Natural killer cell (primary cell): ENCODE measurements at places on chromosomes 5 and 9. TPM values are rescaled to one million over a fixed set of nuclear protein-coding genes. Genes with fewer than 3 reads are reported as not detected.

DNA sequence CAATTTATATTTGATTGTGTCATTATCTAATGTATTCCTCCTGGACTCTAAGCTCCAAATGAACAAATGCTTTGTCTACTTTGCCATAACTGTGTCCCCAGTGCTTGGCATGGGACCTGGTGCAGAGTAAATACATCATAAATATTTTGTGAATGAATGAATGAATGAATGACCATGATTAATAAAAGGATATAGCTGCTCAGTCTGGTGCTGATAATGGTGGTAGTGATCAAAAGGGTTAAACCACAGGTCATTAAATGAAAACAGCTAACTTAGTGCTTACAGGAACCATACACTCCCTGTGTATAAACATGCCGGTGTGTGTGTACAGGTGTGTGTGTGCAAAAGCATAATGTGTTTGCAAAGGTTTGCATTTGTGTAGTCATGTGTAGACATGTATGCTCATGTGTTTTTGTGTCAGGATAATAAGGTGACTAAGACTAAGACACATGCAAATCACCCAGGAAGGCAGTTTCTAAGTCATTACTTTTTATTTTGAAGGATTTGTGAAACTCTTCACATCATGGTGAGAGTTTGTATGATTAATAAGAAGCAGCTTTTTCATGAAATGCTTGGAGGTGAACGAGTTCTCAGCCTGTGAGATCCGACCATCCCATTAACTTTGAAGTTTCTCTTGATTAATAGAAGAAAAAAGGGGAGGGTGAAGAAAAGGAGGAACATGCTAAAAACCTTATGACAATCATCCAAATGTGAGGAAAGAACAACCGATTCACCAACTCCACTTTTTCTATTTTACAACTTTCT is 24.6 kb downstream of the SPARC start:
- no peak for DNase-seq
- no peak overlapping the region for H3K27ac ChIP-seq
- H3K4me1 ChIP-seq: peaks cover 12% of the 10 kb centered on the region
- H3K4me3 ChIP-seq: no peak overlapping the region
- peaks cover 3% of the 10 kb centered on the region for H3K27me3 ChIP-seq

DNA sequence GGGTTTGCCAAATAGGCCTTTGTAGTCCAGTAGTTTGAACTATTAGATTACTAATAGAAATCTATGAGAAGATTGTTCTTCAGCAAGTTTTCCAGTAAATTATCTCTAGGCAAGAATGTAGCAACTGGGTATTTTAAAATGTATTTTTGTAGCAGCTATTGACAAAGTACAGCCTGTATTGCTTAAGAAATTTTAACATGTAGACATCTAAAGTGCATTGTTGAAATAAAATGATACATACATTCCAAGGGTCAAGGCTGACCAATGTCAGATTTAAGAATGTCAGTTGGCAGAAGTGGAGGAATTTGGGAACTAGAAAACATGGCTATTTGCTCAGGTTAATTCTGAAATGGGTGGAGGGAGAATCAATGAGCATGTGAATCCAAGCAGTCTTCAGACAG is 57.5 kb upstream of the ZSWIM6 start:
- no peaks in the 10 kb centered on the region for H3K27me3 ChIP-seq
- H3K4me1 ChIP-seq: peaks cover 13% of the 10 kb centered on the region
- H3K36me3 ChIP-seq: no peaks in the 10 kb centered on the region
- no peak overlapping the region for H3K4me3 ChIP-seq

DNA sequence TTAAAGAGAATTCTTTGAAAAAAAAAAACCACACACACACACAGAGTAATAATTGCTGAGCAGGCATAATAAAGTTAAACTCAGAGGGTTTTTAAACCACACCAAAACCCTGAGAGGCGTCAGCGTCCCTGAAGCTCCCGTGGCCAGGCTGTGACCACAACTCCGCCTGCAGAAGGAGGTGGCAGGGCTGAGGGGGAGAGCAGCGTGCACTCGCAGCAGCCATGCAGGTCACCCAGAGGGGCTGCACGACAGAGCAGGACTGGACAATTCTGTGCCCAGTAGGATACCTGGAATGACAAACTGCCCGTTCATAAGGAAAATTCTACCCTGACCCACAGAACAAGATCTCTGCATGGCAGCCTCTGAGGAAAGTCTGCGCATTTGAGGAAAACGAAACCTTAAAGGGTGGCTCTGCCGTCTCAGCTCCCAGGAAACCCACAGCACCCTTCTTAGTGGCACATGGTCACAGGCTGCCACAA is 44.0 kb downstream of the ROR2 start:
- H3K36me3 ChIP-seq: no peaks in the 10 kb centered on the region
- H3K27ac ChIP-seq: no peak overlapping the region

- H3K4me1 ChIP-seq: no peaks in the 10 kb centered on the region
- H3K36me3 ChIP-seq: no peaks in the 10 kb centered on the region
- no peak for DNase-seq
- H3K27me3 ChIP-seq: no peaks in the 10 kb centered on the region
These were observed 35.1 kb downstream of the CTNNAL1 start for GRCh38 chr9:108978205-108978604.

DNA sequence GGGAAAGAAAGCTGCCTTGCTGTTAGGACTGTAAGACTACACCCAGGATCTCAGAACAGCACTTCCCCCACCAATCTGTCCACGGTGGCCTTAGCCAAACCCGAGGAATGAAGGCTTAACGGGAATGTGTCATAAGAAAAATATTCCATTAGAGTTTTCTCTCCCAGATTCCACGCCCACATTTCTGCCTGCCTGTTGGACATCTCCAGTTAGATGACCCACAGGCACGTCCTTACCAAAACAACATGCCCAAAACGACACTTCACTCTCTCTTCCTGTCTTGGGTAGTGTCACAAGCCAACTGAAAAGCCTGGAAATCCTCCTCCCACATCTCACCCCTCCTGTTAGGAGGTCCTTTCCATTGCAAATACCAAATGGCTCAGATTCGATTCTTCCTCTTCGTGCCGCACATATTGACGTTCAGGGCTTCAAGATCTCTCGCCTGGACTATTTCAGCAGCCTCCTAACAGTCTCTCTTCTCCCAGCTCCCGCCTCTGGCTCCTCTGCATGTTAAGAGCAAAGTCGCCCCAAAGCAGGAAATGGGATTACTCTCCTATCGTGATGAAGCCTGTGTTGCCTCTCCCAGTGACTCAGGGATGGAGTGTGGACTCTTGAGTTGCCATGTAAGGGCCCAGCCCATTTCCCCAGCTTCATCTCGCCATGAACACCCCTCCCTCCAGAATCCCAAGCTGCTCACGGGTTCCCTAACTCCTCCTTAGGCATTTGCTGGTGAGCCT is 159.3 kb downstream of the NR3C1 start:
- no peak for DNase-seq
- H3K27ac ChIP-seq: no peak overlapping the region
- no peak overlapping the region for H3K4me3 ChIP-seq
- no peaks in the 10 kb centered on the region for H3K36me3 ChIP-seq
- no peaks in the 10 kb centered on the region for H3K4me1 ChIP-seq

- H3K27me3 ChIP-seq: no peaks in the 10 kb centered on the region
- no peak for DNase-seq
- peaks cover 3% of the 10 kb centered on the region for H3K4me1 ChIP-seq
- no peak overlapping the region for H3K4me3 ChIP-seq
- H3K27ac ChIP-seq: no peak overlapping the region
These were observed 237.7 kb upstream of the MEF2C start for GRCh38 chr5:89120719-89121118.

GRCh38 chr5:67581203-67581602 is 384.6 kb upstream of the CD180 start:
- H3K36me3 ChIP-seq: no peaks in the 10 kb centered on the region
- H3K4me1 ChIP-seq: no peaks in the 10 kb centered on the region
- DNase-seq: no peak
- H3K27ac ChIP-seq: no peak overlapping the region

Gene HNRNPAB
- total RNA-seq: 98.4 TPM

Gene SLC36A3
- not detected for total RNA-seq

Gene TCF7
- total RNA-seq: 97.7 TPM

Gene TGFBI
- total RNA-seq: 18.5 TPM

Gene TNFSF8
- total RNA-seq: 4.2 TPM

Gene CMYA5
- total RNA-seq: 0.93 TPM
